CD4-positive, alpha-beta T cell treated with Interleukin-17A for 4 hours (primary cell): ENCODE measurements at places on chromosomes 4 and X.

- no peak for DNase-seq
Measured at GRCh38 chr4:144310535-144310934, 170.0 kb upstream of the GYPA start.

DNA sequence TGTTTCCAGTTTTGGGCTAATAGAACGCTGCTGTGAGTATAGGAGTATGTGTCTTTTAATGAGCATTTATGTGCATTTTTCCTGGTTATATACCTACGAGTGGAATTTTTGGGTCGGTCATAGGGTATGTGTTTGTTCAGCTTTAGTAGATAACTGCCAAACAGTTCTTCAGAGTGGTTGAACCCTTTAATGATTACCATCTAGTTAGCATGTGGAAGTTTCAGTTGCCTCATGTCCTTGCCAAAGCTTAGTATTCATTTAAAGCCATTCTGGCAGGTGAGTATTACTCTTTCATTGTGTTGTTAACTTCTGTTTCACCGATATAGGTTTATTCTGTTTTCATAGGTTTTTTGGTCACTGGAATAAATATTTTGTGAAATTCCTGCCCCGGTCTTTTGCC is 229.1 kb downstream of the ARHGAP10 start:
- DNase-seq = no peak

GRCh38 chr4:145217349-145217748 is 37.0 kb upstream of the OTUD4 start:
- no peak for DNase-seq

DNA sequence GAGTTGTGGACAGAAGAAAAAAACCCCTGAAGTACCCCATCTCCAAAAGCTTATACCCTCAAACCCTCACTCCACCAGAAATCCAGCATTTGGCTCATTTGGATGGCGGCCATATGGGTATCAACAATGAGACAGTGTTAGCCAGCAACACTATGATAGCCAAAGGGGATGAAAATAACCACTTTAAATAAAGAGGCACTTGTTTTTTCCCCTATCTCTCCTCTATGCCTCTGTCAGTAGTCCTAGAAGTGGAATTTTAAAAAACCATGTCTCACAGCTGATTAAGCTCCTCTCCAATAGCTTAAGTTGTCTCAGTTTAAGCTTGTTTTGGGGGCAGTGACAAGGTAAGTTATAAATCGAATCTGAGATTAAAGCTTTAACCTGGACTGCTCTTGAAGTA is 124.0 kb downstream of the MOSPD2 start:
- DNase-seq = no peak

GRCh38 chrX:29478336-29479069 is 736.9 kb upstream of the MAGEB2 start:
- no peak for DNase-seq

DNA sequence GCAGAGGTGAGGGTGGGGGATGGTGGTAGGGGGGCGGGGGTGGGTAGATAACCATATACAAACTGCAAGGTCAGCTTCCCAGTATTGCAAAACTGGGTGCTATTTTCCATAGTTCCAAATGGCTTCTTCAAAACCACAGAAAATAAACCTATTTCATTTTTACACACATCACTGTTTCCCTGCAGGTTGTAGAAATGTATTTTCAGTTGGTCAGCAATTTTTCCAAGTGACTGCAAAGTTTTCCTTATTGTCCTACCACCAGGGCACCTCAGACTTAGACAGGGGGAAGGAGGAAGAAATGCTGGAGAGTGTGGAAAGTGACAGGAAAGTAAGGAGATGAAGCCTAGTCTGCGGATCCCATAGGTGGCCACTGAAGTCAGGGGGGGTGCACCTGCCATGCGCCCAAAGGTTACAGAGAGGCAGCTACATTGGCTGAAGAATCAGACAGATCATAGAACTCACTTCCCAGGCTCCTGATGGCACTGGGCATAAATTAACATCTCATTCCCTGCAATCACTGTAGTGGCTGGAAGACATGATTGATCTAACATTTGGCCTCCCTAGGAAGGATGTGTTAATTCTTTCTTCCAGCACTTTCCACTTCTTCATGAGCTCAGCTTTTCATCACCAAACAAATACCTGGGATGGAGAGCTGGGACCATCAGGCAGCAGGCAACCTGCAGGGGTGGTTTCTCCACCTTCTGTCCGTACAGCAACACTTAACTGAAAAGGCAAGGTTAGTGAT is 402.0 kb downstream of the HNRNPD start:
- DNase-seq = no peak

DNA sequence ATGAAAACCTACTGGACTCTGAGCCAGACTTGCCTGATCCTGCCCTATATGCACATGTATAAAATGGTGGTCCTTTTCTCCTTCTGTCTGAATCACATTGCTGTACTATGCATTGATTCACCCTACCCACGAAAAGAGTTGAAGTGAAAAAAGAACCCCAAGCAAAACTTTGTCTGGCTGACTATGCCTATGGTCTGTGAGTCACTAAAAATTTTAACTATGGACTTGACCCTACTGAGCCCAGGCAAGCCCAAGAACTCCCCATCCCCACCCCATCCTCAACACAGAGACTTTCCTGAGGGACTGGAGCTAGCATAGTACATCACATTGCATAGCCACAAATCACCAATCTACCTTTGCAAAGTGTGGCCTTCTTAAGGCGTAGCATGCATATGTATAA is 116.6 kb upstream of the TENM3 start:
- DNase-seq = no peak

DNA sequence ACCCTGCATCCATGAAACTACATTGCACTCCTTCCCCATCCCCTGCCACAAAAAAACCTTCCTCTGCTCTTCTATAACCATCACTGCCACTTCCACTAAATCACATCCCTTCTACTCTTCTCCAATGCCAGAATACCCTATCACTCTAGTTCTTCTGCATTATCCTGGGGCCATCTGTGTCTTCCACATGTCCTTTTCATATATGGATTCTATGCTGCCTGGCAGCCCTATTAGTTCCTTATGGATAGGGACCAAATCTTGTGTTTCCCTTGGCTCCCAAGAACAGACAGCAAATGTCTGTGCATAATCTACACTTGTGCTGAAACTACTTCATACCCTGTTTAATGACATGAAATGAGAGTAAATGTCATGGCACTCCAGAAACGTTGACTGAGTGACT is 68.0 kb downstream of the LHFPL1 start:
- no peak for DNase-seq

DNA sequence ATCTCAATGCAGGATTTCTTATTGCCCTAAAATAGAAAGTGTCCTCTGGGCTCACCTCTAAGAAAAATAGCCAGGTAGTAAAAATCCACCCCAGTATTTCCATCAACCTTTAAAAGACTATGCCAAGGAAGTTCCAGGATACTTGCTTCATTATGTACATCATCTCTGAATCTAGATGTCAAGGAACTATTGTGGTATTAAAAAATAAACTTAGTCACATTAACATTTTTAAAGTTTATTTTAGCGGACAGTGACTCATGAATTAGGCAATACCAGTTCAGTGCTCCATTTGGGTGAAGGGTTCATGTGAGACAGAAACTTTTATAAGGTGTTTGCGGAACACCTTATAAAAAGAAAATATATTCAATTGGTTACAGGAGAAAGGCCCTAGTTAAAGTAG is 209.2 kb downstream of the ADAM29 start:
- no peak for DNase-seq

DNA sequence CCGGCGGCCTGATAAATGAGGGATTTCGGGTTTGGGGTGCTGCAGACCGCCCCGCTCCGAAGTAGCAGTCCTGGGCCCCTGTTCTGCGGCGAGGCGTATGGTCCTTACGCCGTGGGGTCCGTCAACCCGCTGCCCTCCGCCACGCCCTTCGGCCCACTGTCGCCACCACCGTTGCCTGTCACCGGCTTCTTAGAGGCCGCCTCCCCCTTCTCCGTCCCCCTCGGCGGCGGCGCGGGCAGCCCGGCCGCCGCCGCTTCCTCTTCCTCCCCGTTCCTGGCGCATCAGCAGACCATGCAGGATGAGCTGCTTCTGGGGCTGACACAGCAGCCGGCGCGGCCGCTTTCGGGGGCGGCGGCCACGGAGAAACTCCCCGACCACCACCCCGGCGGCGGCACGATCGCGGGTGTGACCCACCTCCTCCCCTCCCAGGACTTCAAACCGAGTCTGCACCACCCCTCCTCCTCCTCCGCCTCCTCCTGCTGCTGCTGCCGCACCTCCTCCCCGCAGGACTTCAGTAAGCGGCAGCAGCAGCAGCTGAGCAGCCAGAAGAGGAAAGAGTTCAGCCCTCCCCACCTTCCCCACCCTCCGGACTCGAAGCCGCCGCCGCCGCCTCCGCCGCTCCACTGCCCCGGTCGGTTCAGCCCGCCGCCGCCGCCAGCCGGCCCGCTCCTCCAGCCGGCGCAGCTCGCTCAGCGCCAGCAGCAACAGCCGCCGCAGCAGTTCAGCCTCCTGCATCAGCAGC is 549 bp downstream of the CPEB2 start:
- DNase-seq = peak; percentile 86

DNA sequence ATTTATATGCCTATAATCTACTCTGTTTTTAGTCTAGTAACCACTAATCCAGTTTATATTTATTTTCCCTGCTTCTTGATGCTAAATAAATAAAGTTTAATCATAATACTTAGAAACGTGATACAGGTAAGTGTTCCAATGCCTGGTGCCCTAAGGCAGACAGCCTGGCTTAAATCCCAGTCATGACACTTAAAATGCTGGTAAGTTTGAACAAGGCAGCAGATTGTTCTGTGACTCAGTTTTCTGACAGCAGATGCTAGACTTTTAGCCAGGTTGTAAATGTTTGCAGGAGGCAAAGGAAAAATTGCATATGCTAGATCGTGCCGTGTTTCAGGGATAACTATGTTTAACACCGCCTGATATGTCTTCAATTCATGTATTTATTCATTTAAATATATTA is 2661.6 kb downstream of the PCDH7 start:
- no peak for DNase-seq

DNA sequence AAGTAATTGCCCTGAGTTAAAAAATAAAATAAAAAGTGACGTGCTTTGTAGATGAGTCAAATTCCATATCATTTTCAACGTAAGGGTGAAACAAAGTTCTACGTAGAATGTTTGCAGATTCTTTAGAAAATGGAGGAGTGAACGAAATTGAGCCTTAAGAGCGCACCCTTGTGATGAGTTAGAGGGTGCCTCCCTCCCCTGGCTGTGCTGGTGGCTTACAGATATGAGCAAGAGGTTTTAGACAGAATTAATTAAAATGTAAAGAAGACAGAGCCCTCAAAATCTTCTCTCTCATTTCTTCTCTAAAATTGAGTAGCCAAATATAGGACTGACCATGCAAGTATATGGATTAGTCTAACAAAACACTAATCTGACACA is 30.2 kb upstream of the LGI2 start:
- no peak for DNase-seq
